C1 segment of cervical spinal cord (tissue), 14 donors: ENCODE measurements at places on chromosomes 12 and 14.

- no peak for DNase-seq
These were observed at the start of gene CD69 for GRCh38 chr12:9760699-9761418. TSS of gene CD69 (minus strand) at chr12:9760901. CDS start at chr12:9760820, 81 bp downstream.

GRCh38 chr12:132270969-132271754 lies 58.2 kb downstream of the GALNT9 start:
- no peak for DNase-seq

DNA sequence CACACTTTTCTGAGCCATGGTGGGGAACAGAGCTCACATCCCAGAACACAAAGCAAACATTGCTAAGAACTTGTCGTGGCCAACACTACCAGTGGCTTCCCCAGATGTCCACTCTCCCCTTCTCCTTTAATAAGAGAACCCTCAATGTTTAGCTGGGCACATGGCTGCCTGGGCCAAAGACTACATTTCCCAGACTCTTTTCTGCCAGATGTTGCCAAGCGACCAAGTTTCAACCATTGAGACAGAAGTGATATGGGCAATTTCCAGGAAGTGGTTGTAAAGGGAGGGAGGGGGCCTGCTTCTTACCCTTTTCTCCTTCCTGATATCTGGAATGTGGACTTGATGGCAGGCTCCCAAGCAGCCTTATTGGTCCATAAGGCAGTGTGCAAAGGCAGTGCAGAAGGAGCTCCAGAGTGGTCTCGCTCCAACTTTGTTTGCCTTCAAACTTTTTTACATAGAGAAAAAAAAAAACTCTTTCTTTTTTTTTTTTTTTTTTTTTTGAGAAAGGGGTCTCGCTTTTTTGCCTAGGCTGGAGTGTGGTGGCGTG lies 24.9 kb upstream of the JDP2 start:
- DNase-seq, result no peak

- DNase-seq, result no peak
These were observed 60.5 kb upstream of the LRIG3 start for GRCh38 chr12:58980768-58981167.

GRCh38 chr12:27013611-27014084 lies 536 bp downstream of the TM7SF3 start:
- DNase-seq, result no peak

- DNase-seq, result no peak
These were observed 74.7 kb downstream of the APAF1 start for GRCh38 chr12:98719515-98720504.

DNA sequence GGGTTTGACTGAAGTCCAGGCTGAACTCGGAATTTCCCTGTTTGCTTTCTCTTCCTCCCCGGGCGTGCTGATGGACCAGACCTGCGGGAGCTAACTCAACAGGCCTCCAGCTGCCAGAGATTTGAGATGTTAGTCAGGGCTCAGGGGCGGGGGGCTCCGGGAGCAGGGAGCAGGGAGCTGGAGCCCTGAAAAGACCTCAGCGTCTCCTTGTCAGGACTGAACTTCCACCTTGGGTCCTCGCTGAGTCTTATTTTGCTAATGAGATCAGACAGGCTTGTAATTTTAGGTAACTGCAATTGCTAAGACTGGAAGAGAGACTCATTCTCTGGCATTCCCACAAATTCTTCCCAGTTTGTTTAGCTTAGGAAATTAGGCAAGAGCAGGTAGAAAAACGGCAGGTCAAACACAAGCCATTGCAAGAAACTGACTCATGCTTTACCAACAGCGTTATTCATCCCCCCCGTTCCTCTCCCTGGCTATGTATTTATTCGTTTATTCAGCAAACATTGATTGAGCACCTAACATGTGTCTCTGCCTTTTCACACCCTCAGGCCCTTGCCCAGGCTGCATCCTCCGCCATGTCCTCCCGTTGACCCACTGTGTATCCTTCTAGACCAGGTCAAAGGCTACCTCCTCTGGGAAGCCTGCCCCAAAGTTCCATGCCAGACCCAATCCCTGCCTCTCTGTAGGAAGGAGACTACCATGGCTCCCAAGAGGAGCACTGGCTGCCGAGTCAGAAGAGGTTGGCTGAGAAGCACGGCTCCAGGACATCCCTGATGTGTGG lies 80.4 kb upstream of the DIO3 start:
- no peak for DNase-seq

GRCh38 chr12:70876952-70877351 lies 43.6 kb downstream of the PTPRR start:
- no peak for DNase-seq
